ENCODE measurements at places on chromosomes 1 and 21.

DNA sequence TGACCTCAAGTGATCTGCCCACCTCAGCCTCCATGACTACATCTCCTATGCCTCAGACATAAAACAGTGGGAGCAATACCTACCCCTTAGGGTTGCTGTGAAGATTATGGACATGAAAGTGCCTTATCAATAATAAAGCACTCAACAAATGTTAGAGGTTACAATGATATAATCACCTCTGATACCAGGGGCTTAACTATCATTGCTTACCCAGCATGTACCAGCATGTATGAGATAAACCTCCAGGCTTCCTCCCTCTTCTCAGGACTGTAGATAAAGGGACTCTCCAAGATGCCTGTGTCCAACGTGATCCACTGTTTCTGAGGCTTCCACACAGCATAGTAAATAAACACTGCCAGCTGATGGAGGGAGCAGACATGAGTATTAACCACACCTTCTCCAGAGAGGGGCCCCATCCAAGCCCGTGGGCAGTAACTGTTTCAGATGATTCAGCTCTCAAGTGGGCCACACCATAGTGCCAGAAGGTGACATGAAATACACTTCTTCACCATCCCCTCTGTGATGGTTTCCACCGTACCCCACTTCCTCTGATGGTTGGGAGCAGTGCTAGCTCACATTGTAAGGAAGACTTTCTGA is 26.2 kb downstream of the RHBDL2 start:
- DNase-seq = no peak

- DNase-seq = no peak
Observed at GRCh38 chr1:185062710-185063370, 17.5 kb downstream of the RNF2 start.

GRCh38 chr1:21794656-21795055 is 11.7 kb upstream of the USP48 start:
- no peak for DNase-seq

GRCh38 chr1:63408331-63408730 is 40.9 kb downstream of the ALG6 start:
- no peak for DNase-seq

GRCh38 chr1:207030522-207031009 is 2.0 kb downstream of the C1orf116 start:
- DNase-seq = no peak

- no peak for DNase-seq
Observed at GRCh38 chr1:205407970-205408369, 13.9 kb downstream of the LEMD1 start.

GRCh38 chr1:171119648-171120047 is 28.9 kb downstream of the FMO3 start:
- DNase-seq = no peak

GRCh38 chr1:184757406-184757805 is 2.7 kb upstream of the EDEM3 start:
- no peak for DNase-seq

GRCh38 chr1:179969962-179970361 is 15.4 kb downstream of the CEP350 start:
- no peak for DNase-seq

GRCh38 chr1:25564777-25565574 is 21.6 kb downstream of the LDLRAP1 start:
- no peak for DNase-seq

DNA sequence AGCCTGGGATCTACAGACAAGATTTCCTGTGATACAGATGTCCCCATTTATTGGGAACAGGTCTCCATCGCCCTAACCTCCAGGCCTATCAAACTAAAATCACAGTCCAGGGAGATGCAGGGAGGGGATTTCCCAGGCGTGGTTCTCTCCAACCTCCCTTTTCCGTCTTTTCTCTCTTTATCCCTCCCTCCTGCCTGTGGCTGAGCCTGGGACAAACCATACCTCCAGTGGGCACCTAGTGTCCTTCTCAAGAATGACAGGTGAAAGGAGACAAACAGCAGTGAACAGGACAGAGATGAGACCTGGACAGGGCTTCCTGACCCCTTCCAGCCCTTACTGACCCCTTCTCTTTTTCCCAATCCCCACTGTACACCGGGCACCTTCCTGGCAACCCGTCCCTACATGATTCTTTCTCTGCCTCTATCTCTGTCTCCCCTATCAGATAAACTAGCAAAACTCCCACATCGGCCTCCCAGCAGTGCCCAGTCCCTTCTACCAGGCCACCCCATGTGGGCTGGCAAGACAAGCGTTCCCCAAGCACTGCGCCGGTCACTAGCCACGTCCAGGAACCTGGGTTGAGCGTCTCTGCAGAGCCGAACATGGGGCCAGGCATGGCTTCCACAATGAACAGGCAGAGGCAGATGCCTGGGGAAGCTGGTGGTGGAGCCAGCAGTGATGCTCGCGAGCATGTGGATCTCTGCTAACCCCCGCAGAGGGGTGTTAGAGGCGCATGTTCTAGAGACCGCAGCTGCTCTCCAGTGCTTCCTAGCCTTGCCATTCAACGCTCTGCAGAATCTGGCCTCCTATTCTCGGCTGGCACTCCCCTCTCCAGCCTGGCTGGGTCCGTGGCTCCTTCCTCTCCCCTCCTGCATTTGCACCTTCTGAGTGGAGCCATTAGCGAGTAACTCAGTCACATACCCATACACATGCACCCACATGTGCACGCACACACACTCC is 54.7 kb downstream of the ELK4 start:
- DNase-seq = peak; percentile 18

DNA sequence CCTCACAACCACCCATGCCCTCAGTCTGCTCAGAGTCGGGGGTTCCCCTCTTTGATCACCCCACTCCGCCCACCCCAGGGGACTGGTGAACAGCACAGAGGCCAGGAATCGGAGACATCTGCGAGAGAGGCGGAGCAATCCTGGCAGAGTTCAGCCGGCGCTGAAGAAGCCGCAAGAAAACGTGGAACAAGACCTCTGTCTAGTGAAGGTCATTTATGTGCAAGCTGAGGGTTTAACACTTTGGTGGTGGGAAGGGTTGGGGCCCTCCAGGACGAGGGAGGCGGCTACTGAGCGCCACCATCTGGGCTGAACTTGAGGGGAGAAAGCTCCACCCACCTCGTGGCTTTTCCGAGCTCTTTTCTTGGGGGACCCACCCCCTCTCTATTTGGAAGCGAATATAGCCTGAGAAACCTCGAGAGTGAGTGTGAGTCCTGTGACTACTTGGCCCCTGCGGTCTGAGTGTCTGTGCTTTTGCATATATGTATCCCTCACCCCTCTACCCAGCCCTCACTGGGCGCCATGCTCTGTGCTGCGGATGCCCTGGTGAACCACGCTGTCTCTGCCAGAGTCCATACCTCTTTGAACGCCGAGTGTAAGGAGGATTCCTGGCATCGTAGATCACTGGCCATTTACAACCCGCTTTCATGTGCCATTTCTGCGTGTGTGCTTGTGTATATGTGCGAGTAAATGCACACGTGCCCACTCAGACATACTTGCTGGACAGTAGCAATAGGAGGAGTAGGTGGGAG is 1.2 kb upstream of the EPHA10 start:
- DNase-seq = peak; percentile 27

DNA sequence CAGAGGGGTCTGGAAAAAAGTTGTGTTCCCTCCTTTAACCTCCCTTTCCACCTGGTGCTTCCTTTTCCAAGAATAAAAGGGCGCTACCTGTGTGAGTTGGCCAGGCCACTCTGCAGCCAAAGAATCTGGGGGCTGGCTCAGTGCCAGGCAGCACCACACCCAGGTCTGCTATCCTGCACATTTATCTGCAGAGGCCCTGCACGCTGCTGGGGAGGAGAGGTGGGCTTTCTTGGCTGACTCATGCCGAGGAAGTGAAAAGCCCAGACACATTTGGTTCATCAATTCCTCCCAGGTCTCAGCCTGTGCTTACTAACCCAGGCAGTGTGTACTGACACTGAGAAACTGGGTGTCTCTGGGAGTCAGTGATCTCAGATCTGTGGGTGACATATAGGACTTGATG is 79.8 kb upstream of the F3 start:
- no peak for DNase-seq

DNA sequence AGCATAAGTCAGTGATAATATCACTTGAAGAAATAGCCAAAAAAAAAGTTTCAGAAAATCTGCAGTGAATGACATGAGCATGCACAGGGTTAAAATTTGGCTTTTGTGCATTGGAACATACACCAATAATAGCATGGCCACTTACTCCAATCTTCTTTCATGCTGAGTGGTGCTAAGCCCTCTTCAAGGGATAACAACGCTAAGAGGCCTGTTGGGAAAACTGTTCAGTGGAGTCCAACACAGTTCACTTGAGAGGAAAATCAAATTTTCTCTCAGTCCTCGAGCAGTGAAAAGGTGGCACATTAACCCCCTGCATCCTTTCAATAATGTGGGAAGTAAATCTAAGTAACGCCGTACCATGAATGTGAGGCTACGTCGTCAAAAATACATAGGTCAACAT is 264.7 kb downstream of the SPATA17 start:
- DNase-seq = no peak

GRCh38 chr1:225879521-225880221 is 2.5 kb downstream of the TMEM63A start:
- peak; percentile 63 for DNase-seq

DNA sequence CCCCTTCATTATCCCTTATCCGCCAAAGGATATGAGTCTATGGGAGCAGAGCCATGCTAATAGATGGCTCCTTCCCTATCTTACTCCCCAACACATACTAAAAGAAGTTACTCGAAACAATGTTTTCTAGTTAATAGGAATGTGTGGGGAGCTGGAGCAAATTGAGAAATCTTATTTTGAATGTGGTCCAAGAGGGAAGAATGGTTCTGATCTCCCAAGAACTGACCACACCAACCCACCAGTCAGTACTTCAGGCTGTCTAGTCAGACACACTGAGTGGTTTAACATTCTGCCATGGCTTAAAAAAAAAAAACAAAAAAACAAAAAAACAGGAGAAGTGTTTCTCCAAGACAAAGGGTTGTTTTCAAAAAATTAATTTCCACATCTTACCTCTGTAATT is 31.5 kb upstream of the DNASE2B start:
- no peak for DNase-seq

GRCh38 chr1:187788718-187789117 is 960.0 kb downstream of the PLA2G4A start:
- no peak for DNase-seq

DNA sequence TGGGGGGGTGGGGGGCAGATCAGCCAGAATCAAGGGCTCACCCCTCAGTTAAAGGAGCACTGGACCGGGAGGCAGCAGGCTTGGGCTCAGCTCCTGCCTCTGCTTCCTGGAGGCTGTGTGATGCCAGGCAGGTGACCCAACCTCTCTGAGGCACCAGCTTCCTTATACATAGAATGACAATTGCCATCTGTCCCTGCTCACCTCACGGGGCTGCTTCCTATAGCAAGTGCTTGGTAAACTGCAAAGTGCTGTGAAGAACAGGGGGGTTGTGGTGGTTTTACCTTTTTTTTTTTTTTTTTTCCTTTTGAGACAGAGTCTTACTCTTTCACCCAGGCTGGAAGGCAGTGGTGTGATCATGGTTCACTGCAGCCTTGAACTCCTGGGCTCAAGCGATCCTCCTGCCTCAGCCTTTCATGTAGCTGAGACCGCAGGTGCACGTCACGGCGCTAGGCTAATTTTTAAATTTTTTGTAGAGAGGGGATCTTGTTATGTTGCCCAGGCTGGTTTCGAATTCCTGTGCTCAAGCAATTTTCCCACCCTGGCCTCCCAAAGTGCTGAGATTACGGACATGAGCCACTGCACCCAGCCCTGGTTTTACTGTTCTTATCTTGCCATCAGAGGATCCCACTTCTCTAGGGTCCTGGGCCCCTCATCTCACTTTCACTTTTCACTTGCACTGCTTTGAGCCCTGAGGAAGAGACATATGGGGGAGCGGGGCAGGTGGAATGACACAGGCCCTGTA is 11.6 kb downstream of the KCNQ4 start:
- DNase-seq = no peak

GRCh38 chr1:9633493-9633892 is 18.0 kb upstream of the PIK3CD start:
- no peak for DNase-seq

DNA sequence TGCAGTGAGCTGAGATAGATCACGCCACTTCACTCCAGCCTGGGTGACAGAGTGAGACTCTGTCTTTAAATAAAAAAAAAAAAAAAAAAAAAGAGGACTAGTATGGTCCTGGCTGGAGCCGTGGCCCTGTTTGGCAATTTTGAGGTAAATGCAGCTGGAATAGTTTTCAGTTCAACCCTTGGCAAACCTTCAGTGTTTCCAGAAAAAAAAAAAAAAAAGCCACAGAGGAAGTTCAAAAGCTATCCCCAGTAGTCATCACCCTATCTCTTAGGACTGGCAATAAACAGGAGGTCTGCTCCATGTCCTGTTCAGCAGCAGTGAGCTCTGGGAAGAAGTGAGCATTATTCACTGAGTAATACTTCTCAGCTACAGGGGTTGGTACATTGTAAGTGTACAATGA is 56.8 kb upstream of the ERRFI1 start:
- no peak for DNase-seq

GRCh38 chr1:226912587-226913176 is 27.4 kb upstream of the COQ8A start:
- DNase-seq = peak; percentile 68

- DNase-seq = no peak
Observed at GRCh38 chr1:26278303-26278702, 1.6 kb upstream of the SH3BGRL3 start.

- no peak for DNase-seq
Observed at GRCh38 chr1:156513185-156513584, 12.6 kb upstream of the MEF2D start.

DNA sequence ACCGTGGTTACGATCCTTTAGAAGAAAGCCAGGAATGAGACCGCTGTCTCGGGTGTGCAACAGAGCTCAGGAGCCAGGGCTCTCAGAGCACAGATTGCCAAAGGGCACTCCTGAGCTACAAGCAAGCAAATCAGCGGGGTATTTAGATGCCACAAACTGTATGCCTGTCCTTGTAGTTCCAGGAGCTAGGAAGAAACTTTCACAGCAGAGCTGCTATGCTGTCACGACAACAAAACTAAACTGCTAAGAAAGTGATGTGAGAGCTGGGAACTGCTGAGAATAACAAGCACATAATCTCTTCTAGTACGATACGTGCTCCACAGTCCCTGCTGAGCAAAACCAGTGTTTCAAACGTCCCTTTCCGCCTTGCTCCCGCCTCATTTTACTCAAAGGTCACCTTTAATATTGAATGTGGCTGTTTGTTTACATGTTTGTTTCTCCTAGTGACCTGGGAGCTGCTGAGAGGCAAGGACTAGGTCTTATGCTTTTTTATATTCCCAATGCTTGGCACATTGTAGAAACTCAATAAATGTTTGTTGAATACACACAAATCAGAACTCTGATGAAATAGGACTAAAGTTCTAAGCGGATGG is 14.7 kb downstream of the GREM2 start:
- no peak for DNase-seq

DNA sequence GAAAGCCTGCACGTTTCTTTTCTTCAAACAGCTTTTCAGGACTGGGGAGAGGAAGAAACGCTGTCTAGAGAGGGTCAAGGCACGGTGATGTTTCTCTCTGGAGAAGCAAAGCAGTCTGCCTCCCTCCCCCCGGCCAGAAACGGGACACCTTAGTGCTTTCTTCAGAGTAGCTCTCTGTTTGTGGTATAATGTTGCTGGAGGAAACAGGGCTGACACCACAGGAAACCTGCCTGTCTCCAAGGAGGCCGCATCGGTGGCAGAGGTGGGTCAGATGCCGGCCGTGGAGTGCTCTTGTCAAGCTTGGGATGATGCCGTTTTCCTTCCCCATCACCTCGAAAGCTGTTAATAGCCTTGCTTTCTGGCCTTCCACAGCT is 139.4 kb downstream of the DHRS3 start:
- DNase-seq = no peak
